ENCODE measurements at places on chromosomes 7 and 10.

DNA sequence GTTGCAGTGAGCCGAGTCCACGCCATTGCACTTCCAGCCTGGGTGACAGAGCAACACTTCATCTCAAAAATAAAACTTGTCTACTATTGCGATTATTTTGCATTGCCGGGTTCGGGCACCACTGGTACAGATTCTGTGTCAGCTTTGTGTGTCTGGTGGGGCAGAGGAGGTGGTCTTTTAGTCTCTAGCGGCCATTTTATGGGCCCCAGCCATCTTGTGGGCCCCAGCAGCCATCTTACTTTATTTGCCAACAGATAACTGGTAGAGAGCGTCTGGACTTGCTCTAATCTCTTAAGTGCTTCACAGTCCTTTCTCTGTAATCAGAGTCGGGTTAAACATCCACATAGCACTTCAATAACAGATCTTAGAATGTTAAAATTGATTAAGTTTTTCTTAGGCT is 4.9 kb downstream of the BUD23 start:
- no peak for DNase-seq

DNA sequence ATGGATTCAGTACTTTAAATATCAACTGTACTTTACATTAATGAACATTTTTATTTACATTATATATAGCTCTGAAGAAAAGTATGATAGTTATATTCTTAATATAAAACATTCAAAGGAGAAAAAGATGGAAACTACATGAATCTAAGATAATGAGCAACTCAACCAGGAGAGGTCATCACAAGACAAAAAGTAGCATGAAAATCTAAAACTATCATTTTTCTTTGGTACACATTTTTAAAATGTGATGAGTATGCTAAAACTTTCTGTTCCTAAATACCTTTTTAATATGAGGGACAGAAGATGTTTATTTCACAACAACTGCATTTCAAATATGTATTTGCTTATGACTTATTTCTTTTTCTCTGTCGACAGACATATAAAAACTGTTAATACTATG is 2.4 kb downstream of the CNTNAP2 start:
- no peak for DNase-seq

DNA sequence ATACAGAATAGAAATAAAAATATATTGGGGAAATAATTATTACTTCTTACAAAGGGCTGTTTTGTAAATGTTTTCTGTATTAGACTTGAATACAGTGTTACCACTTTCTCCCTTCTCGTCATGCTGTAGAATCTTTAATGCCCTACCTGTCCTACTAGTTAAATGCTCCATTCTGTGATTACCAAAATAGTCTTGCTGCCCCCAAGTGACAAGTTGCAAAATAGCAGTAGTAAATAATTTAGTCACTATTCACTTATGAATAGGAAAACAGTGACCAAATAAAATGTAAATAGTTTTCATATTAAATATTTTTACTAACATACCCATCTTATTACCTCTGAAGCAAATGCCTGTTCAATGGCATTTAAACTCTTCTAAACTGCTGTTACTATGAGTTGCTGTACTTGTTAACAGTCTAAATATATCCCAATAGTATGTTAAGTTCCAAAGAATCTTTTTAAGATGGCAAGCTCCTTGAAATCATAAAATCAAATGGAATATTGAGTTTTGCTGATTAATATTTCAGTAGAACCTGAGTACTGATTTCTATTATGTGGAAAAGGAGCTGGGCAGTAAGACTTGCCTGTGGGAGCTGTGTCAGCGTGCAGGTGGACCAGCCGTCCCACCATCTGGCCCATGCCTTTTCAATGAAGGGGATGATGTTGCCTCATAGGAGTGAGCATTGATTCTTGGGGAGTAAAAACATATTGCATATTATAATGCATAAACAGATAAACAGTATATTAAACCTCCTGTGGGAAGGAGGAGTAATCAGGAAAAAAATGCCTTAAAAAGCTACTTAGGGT is 18.1 kb upstream of the OIT3 start:
- DNase-seq = no peak

GRCh38 chr7:46484906-46485305 is 563.8 kb upstream of the IGFBP3 start:
- no peak for DNase-seq

DNA sequence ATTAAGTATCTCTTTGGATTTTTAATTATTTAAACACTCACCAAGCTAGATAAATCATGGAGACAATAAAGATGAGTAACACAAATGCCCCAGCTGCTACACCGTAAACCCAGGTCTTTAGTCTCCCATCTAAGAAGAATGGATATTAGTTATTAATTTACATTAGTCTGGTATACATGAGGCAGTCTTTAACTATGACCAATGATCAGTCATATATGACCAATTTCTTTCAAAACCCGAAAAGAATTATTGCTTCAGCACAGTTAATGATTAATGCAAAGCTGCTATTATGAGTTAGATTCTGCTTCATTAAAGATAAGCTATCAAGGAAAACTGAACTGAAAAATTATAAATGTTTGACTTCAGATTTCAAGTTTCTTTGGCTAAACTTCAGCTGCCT is 402.9 kb downstream of the PHF14 start:
- DNase-seq = no peak

DNA sequence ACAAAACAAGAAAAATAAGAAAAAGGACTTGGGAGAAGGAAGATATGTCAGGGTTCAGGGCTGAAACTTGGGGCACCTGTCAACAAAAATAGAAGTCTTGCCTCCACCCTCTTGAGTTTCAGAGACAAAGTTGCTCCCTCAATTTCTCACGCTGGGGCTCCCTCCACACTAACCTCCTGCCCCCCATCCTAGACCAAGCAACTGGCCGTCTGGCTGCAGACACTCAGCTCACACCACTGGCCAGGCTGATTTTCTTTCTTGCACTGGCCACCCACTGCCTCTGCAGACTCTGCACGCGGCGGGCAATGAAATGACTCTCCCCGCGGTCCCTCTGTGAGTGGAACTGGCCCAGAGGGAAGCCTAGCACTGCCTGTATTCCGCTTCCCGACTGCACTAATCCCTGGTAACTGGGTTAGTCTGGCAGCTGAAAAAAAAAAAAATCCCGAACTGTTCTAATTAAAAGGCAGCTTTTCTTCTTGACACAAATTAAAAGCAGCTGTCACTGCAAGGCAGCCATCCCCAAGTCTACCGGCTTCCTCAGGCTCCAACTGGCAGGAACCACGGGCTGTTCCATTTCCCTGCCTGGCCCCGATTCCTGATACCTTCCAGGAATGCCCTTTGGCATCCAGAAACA is 83.5 kb downstream of the SPDYE5 start:
- DNase-seq = no peak

DNA sequence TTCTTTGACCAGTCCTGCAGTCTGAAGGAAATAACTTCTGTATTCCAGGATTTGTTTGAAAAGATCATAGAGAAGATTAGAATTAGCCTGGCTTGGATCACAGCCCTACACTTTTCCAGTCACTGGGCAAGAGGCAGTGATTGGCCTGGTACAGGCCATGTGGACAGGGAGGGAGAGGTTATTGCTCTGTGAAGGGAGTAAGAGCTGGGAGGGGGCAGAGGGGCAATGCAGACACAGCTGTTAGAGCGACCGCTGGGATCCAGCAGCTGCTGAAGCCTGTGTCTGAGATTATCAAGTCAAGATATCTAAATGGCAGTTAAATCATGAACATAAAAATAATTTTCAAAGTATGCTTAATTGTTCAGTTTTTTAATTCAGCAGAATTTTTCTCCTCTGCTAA is 257.3 kb downstream of the SDK1 start:
- DNase-seq = peak; percentile 49

- DNase-seq = peak; percentile 43
These were observed 108.1 kb upstream of the AGR3 start for GRCh38 chr7:16989811-16990413.

- no peak for DNase-seq
These were observed 69.8 kb downstream of the CCDC71L start for GRCh38 chr7:106591146-106591545.

DNA sequence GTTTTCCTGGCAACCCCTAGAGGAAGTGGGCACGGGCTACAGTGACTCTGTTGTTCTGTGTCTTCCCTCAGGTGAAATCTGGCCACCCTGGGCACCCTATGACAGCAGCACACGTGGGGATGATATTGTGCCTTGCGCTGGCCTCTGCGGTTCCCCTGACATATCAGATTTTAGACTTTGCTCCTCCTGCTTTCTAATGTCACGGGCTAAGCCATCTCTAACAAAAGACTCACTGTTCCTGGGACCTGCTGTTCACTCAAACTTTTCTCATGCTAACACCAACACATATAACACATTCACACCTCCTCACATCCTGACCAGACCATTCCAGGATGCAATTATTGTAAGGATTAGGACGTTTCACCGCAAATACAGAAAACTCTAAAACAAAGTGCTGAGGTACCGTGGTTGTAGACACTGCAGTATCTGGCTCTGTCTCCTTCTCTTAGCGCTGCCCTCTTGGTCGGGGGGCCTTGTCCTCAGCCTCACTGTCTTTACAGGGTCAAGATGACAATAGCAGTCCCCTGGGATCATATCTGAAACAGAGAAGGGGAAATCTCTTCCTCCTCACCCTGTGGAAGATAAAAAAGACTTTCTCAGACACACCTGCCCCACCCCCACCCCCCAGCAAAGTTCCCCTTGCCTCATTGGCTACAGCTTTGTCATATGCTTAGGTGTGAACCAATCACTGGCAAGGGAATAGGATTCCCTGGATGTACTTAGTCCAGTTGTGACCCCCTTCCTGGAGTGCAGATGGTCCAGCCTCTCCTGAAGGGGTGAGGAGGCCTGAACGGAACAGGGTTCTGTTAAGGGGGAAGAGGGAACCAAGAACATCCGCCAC is 14.1 kb downstream of the CHN2 start:
- no peak for DNase-seq

DNA sequence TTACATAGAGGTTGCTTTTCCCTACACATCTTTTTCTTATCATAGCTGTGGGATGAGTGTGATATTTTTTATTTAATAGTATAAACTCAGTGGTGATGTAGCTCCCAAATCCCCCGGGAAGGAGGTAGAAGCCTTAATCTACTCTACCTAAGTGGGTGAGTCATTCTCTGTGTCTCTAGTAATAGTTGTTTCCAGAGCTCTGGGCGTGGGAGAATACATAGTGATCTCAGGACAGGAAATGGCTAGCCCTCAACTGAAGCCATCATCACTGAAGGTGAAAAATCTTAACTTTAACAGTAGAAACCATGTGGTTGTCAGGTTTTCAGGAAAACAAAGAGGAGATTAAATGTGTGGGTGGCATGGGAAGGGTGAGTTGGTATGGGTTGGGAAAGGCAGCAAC is 278.4 kb downstream of the ANKRD30A start:
- no peak for DNase-seq

DNA sequence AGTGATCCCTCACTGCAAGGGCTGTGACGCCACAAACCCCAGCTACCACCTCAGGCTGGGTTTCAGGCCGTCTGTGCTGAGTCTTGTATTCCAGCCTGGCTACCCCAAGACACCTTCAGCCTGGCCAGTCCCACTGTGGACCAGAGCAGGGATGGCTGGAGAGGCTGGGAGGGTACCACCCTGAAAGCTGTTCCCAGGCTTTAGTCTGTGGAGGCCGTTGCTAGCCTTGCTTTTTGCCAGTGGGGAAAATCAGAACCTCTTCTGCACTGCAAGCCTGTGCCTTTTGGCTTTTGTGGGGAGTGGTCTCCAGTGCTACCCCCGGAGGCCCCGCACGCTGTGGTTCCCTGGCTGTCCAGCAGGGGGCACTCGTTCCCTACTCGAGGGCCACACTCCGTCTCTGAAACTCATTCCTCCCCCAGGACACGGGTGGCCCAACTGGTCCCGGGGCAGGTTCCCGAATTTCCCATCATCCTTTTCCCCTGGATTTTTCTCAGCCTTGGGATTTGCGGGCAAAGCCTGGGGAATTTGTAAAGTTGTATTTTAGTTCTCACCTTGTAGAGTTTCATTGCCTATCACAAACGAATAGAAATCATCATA is 128.4 kb upstream of the BTBD16 start:
- DNase-seq = peak; percentile 60

GRCh38 chr10:84348860-84349259 is 20.5 kb downstream of the CCSER2 start:
- DNase-seq = no peak
